ENCODE measurements at places on chromosomes 12 and 14.

GRCh38 chr12:86137936-86138335 lies 118.3 kb downstream of the MGAT4C start:
- DNase-seq, result no peak

GRCh38 chr12:12821975-12822374 lies 8.8 kb downstream of the DDX47 start:
- DNase-seq, result no peak

- no peak for DNase-seq
Measured at GRCh38 chr12:131621701-131622421, 89.0 kb upstream of the SFSWAP start.

GRCh38 chr12:59603754-59604153 lies 7.9 kb downstream of the SLC16A7 start:
- no peak for DNase-seq

DNA sequence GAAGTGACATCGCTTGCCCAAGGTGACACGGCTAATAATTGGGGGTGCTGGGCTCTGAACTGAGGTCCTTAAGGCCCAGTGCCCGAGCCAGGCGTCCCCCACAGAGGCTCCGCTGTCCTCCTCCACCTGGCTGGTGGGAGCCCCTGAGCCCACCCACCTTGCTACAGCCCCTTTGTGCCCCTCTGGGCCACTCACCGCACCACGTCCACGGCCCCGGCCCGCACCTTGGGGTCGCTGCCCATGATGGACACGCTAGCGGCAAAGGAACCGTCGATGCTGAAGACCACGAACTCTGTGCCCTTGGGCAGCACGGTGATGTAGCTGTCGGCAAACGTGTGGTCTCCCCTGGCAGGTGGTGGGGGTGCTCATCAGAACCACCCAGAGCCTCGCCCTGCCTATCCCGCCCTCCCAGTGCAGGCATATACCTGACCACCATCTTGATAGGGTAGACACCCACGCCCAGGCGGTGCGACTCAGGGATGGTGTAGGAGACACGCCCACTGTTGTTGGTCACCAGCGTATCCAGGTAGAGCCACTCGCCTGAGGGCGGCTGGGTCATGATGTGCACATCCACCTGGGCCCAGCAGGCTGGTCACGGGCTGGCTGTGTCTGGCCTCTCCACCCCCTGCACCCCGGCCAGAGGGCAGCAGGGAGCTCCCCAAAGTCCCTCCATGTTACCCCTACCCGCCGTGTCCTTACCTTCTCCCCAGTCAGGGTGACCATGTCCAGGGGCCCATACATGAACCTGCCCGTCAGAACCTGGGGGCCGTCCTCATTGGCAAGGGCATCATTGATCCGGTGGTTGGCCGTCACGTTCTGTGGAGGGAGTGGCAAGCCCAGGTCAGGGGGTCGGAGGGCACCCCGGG lies 6.8 kb downstream of the ARL6IP4 start:
- no peak for DNase-seq

DNA sequence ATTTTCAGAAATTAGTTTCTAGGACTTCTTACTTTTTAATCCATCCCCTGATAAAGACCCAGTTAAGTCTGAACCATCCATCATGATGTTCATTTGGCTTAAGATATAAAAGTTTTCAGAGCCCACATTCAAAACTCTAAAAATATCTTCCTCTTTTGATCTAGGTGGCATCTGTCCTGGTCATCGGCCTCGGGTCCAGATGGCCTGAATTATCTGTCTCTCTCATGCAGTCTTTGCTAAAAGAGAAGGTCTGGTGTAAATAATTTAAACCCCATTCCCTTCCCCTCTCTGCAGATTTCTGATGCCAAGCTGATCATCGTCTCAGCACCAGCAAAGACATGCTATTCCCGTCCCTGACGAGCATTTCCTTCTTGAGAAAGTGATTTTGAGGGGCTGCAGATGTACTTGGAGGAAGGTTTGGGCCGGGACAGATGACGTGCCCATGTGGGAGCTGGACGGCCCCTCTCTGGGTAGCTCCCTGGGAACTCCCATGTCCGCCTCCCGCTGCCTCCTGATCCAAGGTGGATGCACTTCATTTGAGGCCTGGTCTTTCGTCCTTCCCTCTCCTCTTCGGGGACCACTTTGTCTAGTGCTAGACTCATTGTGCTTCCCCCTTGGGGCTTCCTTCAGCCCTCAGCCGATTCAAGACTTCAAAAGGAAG lies 173.0 kb upstream of the PRMT8 start:
- no peak for DNase-seq

DNA sequence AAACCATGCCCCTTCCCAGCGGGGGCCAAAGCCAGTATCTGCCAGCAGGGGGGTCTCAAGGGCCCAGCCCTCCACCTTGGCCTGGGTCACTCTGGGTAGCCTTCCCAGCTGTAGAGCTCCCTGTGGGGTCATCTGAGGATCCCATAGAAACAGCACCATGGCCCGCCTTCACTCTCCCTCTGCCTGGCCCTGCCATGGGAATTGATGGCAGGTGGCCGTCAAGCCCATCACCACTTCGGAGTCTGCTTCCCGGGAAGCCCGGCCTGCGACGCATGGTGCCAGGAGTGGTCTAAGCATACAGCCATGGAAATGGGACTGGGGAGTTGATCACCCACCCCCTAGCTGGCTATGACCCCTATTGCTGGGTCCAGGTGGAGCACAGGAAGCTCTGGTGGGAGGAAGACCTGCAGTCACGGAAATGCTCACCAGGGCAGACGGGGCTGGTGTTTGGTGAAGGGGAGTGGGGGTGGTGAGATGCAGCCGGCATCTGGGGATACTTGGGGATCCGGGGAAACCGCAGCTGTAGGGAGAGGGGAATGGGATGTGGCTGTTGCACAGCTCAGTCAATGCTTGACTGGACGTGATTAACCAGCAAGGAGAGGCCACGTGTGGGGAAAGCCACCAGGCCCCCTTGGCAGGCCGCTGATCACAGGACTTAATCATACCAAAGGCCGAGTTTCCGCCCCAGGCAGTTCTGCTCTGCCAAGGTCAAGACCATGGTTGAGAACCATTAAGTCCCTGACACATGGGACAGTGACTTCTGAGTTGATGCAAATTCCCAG lies 52.2 kb upstream of the DIO3 start:
- DNase-seq, result no peak

- no peak for DNase-seq
Measured at GRCh38 chr12:118680356-118680963, 300.9 kb upstream of the SRRM4 start.

DNA sequence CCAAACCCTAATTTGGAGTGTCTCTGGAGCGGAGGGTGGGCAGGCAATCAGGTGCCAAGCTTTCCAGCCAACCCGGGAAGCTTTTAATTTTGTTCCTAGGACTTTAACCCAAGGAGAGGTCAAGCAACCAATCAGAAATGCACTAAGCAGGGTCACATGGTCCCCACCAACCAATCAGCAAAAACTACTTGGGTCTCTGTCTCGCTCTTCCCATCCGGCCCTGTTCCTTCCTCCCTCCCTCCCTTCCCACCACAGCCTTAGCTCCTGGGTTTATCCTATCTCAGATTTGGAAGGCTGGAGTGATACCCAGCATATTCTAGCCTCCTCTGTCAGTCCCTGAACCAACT lies 7.3 kb downstream of the HOXC5 start:
- no peak for DNase-seq

DNA sequence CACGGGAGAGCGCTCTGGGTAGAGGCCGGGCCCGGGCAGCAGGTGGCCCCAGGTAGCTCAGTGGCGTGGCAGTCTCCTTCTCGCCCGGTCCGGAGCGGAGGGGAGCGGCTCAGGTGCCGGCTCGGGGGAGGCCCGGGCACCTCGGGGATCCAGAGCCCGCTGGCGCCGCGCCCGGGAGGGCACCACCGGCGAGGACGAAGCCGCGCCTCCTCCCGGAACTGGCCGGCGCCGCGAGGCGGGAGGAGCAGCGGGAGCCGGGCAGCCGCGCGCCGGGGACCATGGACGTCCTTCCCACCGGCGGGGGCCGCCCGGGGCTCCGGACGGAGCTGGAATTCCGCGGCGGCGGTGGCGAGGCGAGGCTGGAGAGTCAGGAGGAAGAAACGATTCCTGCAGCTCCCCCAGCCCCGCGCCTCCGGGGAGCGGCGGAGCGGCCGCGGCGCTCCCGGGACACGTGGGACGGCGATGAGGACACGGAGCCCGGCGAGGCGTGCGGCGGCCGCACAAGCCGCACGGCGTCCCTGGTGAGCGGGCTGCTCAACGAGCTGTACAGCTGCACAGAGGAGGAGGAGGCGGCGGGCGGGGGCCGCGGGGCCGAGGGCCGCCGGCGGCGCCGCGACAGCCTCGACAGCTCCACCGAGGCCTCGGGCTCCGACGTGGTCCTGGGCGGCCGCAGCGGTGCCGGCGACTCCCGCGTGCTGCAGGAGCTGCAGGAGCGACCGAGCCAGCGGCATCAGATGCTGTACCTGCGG lies 21.5 kb upstream of the GNS start:
- DNase-seq, result no peak

- no peak for DNase-seq
Measured at GRCh38 chr12:130375296-130376287, 37.9 kb downstream of the PIWIL1 start.

- DNase-seq, result no peak
Measured at GRCh38 chr14:77031759-77032490, 3.4 kb upstream of the IRF2BPL start.

DNA sequence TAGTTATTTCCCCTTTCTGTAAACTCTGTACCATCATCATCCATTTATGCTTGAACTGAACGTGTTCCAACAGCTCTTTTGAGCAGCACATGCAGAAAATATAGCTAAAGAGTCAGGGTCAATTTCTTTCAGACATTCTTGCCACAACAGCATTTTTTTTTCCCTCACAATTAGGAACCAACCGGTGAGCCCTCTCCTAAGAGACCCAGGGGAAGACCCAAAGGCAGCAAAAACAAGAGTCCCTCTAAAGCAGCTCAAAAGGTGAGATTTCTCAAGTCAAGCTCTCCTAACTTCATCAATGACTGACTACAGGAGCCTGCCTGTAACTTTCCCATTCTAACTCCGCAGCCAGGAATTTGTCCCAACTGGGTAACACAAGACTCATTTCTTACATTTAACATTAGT lies 3.5 kb downstream of the HMGA2 start:
- no peak for DNase-seq

GRCh38 chr12:68910128-68910527 lies 22.8 kb downstream of the CPM start:
- DNase-seq, result no peak

DNA sequence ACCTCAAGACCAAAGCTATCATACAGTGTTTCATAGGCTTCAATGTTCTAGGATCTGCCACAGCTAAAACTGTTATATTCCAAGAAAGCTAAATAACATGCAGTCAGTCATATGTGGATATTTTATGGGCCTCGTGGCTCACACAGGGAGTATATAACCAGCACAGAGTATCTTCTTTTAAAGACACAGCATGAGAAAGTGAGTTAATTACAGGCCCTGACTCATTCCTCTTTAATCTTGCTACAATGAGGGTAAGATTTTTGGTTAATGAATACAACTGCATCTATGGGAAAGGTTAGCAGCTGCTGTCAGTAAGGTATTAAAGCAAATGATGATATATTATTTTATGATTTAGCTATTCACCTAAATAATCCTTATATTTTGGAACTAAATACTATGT lies 111.0 kb downstream of the TRAFD1 start:
- no peak for DNase-seq

GRCh38 chr14:24098229-24098926 lies 4.3 kb downstream of the PCK2 start:
- no peak for DNase-seq

DNA sequence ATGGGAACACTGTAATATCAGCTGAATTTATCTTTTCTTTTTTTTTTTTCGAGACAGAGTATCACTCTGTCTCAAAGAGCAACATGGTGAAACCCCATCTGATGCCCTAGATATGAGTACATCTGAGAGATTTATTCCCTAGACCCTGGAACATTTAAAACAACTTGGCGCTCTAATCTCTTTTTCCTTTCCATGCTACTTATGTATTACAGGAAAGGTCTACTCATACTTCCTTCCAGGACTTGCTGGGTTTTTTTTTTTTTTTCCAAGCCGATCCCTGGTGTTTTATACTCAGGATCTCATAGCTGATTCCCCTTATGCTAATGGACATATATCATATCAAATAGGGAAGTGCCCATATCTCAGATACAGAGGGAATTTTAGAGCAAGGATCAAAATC lies 83.1 kb downstream of the MAPKAPK5 start:
- no peak for DNase-seq

DNA sequence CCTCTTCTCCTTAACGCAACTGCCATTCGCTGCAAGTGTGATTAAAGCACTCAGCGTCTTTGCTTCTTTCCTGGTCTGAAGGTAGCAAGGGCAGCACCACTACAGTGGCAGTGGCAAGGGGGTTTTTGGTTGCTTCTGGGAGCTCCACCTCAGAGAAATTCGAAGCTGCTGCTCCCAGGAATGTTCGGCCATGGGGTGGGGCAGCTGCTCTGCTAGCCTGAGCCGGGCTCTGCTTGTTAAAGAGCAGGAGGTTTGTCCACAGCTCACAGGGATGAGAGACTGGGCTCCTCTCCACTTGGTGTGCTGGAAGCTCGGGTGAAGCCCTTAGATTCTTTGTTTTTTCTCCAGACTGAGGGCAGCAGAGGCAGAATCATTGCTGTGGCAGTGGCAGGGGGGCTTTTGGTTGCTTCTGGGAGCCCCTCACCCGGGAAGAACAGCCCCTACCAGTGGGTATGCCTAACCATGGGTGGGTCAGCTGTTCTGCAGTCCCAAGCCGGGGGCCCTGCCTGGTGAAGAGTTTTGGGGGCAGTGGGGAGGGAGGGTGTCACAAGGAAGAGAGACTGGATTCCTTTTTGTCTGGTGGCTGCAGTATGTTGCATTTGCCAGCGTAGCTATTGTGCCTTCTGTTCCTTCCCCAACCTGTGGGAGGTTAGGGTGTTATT lies 340.2 kb downstream of the AEBP2 start:
- no peak for DNase-seq

GRCh38 chr12:40183715-40184114 lies 41.1 kb upstream of the LRRK2 start:
- no peak for DNase-seq

DNA sequence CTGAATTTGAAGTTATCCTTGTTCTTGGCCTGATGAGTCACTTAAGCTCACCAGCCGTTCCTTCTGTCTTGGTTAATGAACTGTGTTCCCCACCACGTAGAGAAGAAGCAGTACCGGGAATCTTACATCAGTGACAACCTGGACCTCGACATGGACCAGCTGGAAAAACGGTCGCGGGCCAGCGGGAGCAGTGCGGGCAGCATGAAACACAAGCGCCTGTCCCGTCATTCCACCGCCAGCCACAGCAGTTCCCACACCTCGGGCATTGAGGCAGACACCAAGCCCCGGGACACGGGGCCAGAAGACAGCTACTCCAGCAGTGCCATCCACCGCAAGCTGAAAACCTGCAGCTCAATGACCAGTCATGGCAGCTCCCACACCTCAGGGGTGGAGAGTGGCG lies 68.2 kb downstream of the FRMD6 start:
- no peak for DNase-seq

Measured in stimulated activated CD8-positive, alpha-beta memory T cell treated with anti-CD3 and anti-CD28 coated beads, Interleukin-15, amount 100 ng/mL, for 1 hour (primary cell).